ENCODE measurements at places on chromosomes 1 and 21.

- peak; percentile 84 for DNase-seq
Observed at GRCh38 chr1:156167536-156167935, 14.2 kb downstream of the SEMA4A start.

- DNase-seq: no peak
Observed at GRCh38 chr1:242506724-242507123, 17.8 kb downstream of the PLD5 start.

DNA sequence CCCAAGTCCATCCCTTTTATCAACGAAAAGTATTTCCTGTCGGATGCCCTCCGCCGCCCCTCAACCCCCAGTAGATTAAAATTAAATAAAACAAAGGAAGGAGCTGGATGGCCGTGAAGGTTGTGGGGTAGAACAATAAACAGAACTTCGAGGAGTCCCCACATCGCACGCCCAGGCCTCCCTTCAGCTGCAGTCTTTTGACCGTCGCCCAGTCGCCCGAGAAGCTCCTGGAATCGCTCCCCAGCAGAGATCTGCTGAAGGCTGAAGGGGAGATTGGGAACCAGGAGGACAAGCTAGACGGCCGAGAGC, 905 bp downstream of the BARHL2 start:
- no peak for DNase-seq

DNA sequence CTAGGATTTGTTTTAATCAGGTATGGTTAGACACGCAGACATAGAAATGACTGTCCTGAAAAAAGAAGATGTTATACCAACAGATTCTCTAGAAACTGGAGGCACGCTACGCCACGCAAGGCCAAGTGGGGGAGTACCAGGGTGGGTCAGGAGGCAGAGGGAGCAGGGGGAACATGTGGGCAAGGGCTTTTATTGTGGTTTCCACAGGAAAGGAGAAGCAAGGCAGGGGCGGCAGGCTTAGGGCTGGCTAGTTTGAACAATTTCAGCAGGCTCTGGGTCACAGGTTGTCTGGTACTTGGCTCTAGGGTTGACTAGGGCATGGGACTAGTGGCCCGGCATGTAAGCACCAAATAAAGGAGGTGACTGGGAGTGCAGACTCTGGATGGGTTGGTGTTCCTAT, 7.2 kb downstream of the MTARC2 start:
- no peak for DNase-seq

GRCh38 chr1:238089615-238090014, 198.9 kb upstream of the ZP4 start:
- DNase-seq: no peak

GRCh38 chr21:35658242-35658641, 402.1 kb downstream of the SETD4 start:
- peak; percentile 70 for DNase-seq

DNA sequence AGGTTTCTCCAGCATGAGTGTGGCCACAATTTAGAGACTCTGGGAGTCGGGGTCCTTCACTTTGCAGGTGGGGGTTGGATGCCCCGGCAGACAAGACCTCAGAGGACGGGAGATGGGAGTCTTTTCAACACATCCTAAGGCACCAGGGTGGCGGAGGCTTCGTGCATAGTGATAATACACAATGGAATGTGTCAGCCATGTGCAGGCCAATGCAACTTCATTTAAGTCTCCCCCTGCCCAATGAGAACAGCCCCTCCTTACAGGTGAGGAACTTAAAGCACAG, 75.9 kb upstream of the IFFO2 start:
- no peak for DNase-seq
